ENCODE measurements at places on chromosomes 2 and 18.

DNA sequence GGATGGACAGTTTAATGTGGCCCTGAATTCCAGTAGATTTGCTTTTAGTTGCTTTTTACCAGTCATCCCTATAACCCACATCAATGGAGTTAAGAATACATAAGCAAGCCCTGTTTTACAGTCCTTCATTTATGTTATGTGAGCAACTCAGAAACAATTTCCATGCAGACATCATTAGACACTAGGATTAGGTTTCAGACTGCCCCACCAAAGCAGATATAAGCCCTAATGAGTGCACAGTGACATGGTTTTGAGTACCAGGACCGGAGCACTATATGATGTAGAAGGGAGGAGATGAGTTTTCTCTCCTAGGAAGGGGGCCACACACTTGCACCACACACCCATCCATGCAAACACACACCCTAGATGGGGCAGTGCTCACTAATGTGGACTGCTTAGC is 15.5 kb downstream of the KCNS3 start:
- no peak for DNase-seq

- peak; percentile 67 for DNase-seq
Observed at GRCh38 chr2:160666154-160667060, 172.8 kb upstream of the RBMS1 start.

- no peak for DNase-seq
Observed at GRCh38 chr18:9348766-9349165, 14.2 kb downstream of the TWSG1 start.

GRCh38 chr2:19352946-19353720 is 5.3 kb downstream of the OSR1 start:
- DNase-seq = no peak

- DNase-seq = no peak
Observed at GRCh38 chr18:34115409-34116081, 109.2 kb downstream of the NOL4 start.

GRCh38 chr2:675982-676646 is 1.1 kb downstream of the TMEM18 start:
- peak; percentile 40 for DNase-seq

DNA sequence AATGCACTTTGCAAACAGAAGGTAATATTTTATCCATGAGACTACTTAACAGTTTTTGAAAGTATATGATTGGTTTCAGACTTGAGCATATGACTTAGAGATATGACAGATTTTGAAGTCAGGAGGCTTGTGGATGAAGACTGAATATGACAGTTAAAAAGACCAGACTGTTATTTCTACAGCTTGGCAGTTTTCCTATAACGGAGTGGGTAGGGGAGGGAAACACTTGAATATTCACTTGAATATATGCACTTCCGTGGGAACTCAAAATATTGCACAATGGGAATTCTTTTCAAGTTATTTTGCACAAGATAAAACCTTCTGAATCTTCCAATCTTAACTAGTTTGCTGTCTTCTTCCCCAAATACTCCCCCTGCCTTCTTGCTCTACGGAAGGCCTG is 64.6 kb upstream of the ACKR3 start:
- DNase-seq = no peak

- no peak for DNase-seq
Observed at GRCh38 chr2:239544143-239544917, 143.5 kb upstream of the HDAC4 start.

DNA sequence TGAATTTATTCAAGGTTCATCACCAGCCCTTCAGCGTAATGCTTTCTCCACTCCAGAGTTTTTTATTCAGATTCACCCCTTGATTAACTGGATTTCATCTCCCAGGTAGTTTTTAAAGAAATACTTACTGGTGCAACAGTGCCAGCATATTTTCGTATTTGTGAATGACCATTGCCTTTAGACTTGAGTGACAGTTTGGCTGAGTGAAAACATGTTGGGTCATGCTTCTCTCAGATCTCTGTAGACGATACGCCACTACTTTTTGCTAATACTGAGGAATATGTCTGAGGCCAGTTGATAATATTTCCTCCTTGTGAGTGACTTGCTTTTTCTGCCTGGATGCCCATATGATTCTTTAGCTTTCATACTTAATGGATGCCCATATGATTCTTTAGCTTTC is 51.5 kb downstream of the CYP26B1 start:
- no peak for DNase-seq

GRCh38 chr18:58021504-58021903 is 22.5 kb upstream of the NEDD4L start:
- DNase-seq = no peak

GRCh38 chr2:218703341-218703740 is 7.3 kb upstream of the TTLL4 start:
- no peak for DNase-seq

- DNase-seq = no peak
Observed at GRCh38 chr2:227347117-227347516, 22.1 kb downstream of the MFF start.

GRCh38 chr2:107290041-107290440 is 404.1 kb upstream of the ST6GAL2 start:
- DNase-seq = no peak

GRCh38 chr2:95336406-95336805 is 39.3 kb downstream of the KCNIP3 start:
- DNase-seq = no peak

DNA sequence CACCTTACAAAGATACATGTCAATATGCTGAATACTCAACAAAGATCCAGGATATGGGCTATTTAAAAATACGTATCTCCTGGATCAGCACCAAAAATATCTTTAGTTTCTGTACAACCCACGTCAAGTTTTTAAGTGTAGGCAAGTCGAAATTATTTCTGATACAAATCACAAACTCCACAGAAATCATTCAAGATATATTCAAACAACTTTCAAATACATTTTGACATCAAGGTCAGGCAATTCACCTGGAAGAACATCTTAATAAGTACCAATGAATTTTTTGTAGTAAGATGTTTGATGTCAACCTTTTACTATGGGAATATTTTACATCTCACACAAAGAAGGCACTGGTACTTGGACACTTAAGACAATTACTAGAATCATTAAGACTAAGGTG is 86.2 kb downstream of the CUL3 start:
- DNase-seq = no peak

DNA sequence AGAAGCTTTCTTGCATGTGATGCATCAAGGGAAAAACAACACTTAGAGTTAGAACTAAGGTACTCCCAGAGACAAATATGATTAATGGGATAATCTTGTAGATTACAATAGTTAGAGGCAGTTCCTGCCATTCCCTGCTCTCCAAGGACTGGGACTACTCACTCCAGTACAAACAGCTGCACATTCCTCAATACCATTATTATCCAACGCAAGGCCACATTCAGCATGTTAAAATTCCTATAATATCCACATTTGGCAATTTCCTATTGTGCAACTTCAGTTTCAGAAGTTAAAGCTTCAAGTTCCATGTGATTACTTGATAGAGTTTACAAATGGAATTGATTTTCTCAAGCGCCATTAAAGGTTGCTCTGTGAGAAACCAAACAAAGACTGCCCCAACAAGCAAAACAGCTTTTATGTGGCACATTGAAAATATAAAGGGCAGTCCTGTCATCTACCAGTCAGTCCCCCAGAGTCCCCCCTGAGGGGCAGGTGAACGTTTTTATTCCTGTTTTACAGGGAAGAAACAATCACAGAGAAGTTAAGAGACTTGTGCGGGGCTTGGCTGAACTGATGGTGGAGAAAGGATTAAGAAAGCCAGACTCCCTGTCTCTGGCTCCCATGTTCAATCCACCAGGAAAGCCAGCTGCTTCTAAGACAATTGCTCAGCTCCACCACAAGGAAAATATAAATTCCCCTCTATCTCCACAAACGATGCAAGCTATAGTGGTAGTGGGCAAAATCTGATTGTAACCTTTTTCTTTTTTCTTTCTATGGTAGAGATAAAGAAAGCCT is 72.6 kb downstream of the TXNL1 start:
- DNase-seq = no peak

DNA sequence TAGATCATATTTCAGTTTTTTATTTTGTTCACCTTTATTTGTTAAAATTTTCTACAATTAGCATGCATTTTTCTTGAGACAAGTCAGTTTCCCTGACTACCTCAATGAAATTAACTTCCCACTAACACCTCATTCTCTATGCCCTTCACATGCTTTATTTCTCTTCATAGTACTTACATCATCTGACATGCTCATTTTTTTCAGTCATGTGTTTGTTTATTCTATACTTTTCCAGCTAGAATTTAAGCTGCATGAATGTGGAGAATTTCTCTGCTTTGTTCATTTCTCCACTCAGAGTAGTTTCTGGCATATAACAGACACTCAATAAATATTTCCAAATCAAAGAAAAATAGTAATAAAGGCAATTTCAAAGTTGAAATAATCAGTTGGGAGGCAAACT is 78.9 kb upstream of the SCN7A start:
- no peak for DNase-seq

DNA sequence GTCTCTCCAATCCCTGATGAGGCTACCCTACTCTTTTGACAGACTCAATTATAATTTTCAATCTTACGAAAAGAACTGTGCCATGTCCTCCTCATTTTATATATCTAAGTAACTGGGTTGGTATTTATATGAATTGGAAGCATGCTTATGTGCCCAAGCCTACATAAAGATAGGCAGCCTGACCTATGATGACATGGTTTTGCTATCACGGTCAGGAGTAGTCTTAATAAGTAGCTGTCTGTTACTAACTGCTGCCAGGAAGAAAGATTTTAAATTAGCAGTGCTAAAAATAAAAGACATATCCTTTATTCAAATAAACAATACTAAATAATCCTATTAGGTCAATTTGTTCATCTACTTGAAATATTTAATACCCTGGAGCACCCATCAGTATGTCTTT is 102.0 kb upstream of the DTNA start:
- DNase-seq = no peak

GRCh38 chr18:12254136-12254819 is at the start of gene CIDEA:
TSS of gene CIDEA (plus strand) at chr18:12254361. CDS start at chr18:12254384, 23 bp downstream.
- no peak for DNase-seq

- no peak for DNase-seq
Observed at GRCh38 chr18:25177631-25178030, 174.3 kb downstream of the ZNF521 start.

DNA sequence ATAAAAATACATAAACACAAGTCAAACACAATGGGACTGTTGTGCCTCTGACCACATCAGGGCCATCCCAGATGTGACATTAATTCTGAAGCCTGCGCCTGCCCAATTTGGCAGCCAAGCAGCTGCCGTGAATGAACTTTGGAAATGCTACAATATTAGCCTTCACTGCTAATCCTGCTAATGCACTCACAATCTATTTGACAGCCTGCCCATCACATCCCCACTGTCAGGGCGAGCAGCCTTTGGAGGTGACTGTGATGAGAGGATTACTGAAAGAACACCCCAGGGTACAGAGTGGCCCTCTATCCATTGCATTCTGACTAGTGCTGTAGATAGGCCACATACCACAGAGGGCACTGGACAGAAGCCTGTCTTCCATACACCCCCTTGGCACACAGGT is 21.6 kb downstream of the OSR1 start:
- no peak for DNase-seq

DNA sequence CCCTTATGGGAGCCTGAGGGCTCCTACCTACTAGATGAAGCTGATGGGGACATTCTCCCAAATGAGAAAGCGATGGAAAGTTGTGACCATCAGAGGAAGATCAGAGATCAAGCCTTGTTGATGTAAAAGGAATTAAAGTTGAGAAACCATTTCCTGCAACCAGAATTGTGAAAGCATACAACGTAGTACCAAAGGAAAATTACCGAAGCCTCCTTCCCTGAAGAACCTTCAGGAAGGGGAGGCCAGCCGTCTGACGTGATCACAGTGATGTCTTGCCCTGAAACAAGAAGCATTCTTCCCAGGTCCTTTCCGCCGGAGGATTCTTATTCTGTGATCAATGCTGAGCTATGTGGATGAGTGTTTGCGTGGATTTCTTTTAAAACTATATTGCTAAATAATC is 211.6 kb upstream of the TNP1 start:
- DNase-seq = no peak

DNA sequence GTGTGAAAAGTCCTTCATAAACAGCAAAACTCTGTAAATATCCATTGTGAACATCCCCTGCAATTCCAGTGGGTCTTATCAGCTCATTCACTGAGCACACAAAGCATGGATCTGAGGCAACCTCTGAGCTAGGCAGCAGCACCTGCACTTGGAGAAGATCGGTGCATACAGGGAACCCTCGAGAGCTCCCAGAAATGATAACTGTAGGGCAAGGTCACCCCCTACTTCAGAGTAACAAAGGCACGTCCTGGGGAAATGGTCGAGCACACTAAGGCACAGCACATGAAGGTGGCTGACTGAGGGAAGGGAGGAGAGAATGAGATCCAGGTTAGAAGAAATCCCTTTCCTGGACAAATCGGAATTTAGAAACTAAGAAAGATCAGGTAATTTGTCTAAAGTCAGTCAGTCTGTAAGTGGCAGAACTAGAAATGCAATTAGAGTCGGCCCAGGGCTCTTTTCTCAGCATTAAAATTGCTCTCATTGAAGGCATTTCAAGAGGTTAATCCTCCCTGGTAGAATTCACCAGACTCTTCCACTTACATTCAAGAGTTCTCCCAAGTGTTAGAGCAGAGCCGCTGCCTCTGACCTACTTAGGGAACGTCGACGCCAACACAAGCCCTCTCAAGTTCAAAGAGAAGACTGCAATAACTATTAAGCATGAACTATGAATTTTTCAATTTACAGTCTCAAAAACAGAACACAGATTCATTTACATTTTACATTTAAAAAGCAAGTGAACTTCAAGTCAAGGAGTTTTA is 45.9 kb downstream of the PXDN start:
- no peak for DNase-seq

- no peak for DNase-seq
Observed at GRCh38 chr2:141899740-141900139, 231.1 kb downstream of the LRP1B start.

DNA sequence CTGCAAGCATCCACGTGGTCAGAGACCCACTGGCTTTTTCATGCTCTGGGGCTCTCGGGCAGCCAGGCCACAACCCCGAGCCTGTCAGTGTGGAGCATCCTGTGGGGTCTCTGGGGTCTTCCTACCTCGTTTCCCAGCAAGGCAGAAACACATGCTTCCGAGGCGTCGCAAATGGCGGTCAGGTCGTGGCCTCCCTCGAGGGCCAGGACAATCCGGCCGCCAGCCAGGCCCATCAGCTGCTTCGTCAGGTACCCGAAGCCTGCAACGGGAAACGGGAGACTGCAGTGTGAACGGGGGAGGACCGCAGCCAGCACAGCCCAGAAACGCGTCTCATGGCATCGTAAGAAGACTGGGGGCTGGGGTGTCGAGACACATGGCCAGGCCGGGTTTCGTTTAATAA is 218.7 kb downstream of the TWIST2 start:
- DNase-seq = no peak
